ENCODE measurements at places on chromosomes 5 and 9. TPM values are rescaled to one million over a fixed set of nuclear protein-coding genes. Genes with fewer than 3 reads are reported as not detected.

SCGB3A2 gene
- total RNA-seq: not detected

PCDHGA12 gene
- 18.5 TPM for total RNA-seq

UBQLN1 gene
- total RNA-seq: 118 TPM

NCS1 gene
- total RNA-seq: 34.7 TPM

C8G gene
- 8.6 TPM for total RNA-seq

PDE8B gene
- total RNA-seq: 28.1 TPM

GCNT1 gene
- 0.21 TPM for total RNA-seq

DNA sequence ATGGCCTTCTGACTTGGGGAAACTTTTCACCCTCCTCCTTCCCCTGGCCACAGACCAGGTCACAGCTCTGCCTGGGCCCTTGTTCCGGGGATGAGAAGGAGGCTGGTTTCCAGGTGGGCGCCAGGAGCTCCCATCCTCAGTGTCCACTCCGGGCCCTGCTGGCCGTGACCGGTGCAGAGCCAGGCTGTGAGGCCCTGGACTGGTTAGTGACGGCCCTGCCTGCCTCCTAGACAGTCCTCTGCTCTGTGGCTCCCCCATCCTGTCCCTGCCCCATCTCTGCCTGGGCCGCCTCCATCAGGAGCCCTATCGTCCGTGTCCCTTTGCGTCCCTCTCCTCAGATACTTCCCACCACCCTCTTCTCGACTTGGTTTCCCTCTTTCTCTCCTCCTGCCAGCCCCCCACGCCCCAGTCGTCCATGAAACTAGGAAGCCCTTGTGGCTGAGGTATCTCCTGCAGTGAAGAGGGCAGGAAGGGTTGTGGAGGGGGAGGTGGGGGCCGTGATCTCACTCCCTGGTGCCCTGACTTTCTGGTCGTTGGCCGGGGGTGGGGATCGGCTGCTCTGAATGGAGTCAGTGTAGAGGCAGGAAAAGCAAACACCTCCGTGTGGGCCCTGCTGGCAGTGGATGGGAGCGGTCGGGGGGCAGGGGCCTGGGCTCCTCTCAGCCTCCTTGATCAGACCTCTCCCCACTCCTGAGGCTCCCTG, 15.4 kb upstream of the CERCAM start:
- DNase-seq: no peak

DNA sequence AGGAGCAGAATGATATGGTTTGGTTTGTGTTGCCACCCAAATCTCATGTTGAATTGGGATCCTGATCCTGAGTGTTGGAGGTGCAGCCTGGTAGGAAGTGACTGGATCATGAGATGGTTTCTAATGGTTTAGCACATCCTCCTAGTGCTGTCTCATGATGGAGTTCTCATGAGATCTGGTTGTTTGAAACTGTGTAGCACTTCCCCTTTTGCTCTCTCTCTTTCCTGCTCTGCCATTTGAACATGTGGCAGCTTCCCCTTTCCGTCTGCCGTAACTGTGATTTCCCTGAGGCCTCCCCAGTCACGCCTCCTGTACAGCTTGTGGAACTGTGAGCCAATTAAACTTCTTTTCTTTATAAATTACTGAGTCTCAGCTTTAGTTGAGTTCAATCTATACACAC, 756.8 kb upstream of the CDH6 start:
- no peak for DNase-seq

GRCh38 chr9:129242191-129242941, 64.3 kb upstream of the IER5L start:
- DNase-seq: no peak

Data from ascending aorta (tissue), 2 donors.